ENCODE measurements at places on chromosomes 1 and 21.
A peak's percentile ranks its signal among the peaks of the same experiment; 100 is the strongest.

DNA sequence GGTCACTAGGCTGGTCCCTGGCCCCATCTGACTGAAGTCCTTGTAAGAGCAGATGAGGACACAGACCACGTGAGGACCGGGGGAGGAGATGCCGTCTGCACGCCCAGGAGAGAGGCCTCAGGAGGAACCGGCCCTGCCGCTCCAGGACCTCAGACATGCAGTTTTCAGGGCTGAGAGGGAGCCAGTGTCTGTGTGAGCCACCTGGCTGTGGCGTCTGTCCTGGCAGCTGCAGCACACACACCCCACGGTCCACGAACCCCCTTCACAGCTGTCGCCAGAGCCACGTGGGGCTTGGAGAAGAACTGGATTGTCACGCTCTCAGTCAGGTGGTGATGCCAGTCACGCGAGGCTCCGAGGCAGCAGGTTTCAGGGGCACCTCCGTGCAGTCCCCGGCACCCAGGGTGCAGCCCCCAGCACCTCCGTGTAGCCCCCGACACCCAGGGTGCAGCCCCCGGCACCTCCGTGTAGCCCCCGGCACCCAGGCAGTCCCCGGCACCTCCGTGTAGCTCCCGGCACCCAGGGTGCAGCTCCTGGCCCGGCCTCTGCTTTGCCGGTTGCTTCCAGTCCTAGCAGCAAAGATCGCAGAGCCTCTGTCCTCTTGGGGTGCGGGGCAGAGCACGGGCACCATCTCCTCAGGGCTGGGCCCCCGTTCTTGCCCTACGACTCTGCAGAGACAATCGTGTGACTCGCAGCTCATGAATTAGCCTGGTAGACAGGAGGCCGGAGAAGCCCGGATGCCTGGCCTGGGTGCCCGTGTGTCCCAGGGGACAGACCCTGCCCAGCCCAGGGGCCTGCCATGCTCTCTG lies 19.0 kb upstream of the SUMO3 start:
- peak; percentile 57 for DNase-seq

DNA sequence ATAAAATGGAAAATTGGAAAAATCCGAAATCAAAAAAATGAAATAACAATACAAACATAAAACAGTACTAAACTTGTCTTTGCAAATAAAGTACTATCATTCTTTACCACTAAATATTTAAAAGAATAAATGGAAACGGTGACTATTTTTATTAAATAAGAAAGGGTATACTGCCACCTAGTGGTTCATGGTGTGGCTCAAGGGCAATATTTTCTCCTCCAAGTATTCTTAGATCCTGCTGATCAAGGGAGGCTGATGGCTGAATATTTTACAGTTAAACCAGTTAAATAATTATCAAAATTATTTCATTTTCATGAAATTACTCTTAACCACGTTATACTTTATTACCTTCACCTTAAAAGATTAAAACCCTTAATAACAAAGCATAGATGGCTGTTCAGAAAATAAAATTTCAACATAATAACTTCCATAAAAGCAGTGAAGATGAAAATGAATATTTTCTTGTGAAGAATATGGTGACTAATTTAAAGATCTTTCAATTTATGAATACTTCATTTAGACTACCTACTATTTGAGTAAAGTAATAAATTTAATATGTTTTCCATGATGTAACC lies 1793.9 kb downstream of the NCAM2 start:
- peak; percentile 88 for DNase-seq

DNA sequence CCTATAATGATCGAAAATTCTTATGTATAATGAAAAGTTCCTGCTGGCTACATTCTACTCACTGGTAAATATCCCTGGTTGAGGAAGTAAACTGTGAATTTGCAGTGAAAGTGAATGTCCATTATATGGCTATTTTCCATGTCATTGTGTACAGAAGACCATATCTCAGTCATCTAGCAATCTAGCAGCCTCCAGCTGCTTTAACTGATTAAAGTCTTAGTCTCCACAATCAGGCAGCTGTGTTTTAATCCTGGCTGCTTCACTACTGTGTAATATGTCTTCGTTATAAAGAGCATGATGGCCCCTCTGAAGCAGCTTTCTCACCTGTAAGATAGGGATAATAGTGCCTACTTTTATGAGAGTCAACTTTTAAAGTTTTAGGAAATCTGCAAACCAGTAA lies 11.4 kb downstream of the CLCA2 start:
- DNase-seq, result no peak

GRCh38 chr1:56430141-56430839 lies 149.1 kb downstream of the PLPP3 start:
- DNase-seq, result no peak
